ENCODE measurements at places on chromosomes 11 and 22.
A peak's percentile ranks its signal among the peaks of the same experiment; 100 is the strongest.

- DNase-seq, result no peak
Observed at GRCh38 chr11:46302866-46303265, 25.4 kb downstream of the CREB3L1 start.

- DNase-seq, result no peak
Observed at GRCh38 chr11:79942646-79943045, 501.8 kb upstream of the TENM4 start.

- no peak for DNase-seq
Observed at GRCh38 chr11:44780940-44781631, 54.3 kb downstream of the TSPAN18 start.

DNA sequence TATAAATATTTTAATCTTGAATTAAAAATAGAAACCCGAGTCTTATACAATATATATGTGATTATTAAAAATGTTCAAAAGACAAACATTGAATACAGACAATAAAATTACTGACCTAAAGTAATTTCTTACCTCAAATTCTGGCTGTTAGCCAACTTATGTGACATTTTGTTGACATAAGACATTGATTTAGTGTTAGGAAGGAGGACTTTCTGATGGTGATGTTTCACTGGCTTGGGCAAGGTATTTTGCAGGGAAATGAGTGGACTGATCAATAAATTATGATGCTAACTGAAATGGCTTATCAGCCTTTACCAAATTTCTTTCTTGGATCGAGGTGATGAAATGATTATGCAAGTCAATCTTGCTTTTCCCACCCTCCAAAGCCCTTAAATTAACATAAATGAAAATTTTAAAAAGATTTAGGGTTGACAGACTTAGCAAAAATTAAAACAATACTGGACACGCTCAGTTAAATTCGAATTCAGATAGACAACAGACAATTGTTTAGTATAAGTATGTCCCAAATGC is 33.2 kb upstream of the FZD4 start:
- DNase-seq, result no peak

- no peak for DNase-seq
Observed at GRCh38 chr11:91459840-91460239, 764.8 kb upstream of the FAT3 start.

DNA sequence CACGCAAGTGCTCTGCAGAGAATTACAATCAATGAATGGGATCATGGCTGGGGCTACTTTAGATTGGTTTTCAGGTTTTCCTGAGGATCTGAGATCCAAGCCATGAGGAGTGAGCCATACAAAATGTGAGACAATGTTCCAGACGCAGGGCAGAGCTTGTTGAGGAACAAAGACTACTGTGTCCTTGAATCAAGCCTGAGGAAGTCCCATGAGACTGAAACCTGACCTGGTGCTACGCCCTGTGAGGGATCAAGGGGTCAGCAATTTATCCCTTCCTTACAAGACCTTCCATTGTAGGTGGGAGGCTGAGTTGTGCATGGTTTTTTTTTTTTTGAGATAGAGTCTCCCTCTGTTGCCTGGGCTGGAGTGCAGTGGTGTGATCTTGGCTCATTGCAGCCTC is 2.1 kb downstream of the INCENP start:
- no peak for DNase-seq

- no peak for DNase-seq
Observed at GRCh38 chr22:24424901-24425775, 2.3 kb upstream of the ADORA2A start.

- no peak for DNase-seq
Observed at GRCh38 chr11:27673979-27674663, 26.1 kb downstream of the BDNF start.

GRCh38 chr11:74280494-74280893 is 30.9 kb downstream of the P4HA3 start:
- DNase-seq, result no peak

- DNase-seq, result no peak
Observed at GRCh38 chr22:48667289-48667688, 1160.4 kb downstream of the BRD1 start.

DNA sequence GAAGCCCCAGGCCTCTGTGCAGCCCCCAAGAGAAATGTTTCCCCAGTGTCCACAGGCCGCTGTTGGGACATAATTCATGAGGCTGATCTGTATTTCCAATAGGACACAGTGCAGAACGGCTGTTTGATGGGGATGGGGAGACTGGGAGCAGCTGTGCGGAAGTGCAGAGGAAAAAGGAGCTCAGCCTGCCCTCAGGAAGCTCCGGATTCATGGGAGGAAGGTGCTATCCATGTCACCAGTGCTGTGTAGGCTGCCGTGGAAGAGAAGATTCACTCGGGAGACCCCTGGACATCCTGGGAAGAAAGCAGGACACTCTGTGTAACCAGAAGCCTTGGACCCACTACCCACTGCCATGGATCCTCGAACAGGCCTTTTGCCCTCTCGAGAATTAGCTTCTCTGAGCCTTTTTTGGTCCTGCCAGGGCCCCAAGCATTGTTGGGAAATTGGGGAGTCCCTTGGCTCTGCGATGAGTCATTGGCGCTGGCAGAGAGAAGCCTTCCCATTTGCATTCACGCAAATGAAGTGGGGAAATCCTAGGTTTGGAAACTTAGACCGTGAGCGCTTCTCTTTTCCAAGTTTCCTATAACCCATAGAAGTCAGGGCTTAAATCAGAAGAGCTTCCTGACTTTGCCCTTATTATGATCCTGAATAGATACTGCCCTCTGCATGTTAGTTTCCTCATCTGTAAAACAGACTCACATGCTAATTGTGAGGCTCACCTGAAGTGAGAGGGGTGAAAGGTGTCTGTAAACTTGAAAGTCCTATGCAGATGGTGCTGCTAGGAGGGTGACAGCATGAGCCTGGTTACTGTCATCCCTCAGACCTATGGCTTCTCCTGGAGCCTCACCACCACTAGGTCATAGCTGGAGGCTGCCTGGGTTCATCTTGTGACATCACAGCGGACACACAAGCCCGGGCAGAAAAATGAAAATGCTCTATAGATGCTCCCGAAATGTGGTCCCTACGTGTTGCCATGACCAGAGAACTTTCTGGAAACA is 229.2 kb upstream of the B3GAT1 start:
- no peak for DNase-seq

- no peak for DNase-seq
Observed at GRCh38 chr11:12540075-12540680, 134.0 kb upstream of the TEAD1 start.

- peak; percentile 5 for DNase-seq
Observed at GRCh38 chr11:41660585-41660984, 201.1 kb upstream of the LRRC4C start.

- DNase-seq, result no peak
Observed at GRCh38 chr11:77865805-77866204, 44.9 kb downstream of the AAMDC start.
